Fibroblast of lung (primary cell): ENCODE measurements at places on chromosomes 12 and 14.

GRCh38 chr12:101655393-101655792, 42.0 kb upstream of the CHPT1 start:
- DNase-seq, result no peak
- H3K36me3 ChIP-seq, result no peaks in the 10 kb centered on the region
- no peak overlapping the region for H3K4me3 ChIP-seq
- no peaks in the 10 kb centered on the region for H3K4me1 ChIP-seq
- H3K27me3 ChIP-seq, result no peaks in the 10 kb centered on the region

GRCh38 chr14:33499687-33500086, 451.2 kb downstream of the EGLN3 start:
- DNase-seq, result no peak
- no peaks in the 10 kb centered on the region for H3K36me3 ChIP-seq
- H3K27ac ChIP-seq, result no peak overlapping the region
- no peaks in the 10 kb centered on the region for H3K4me1 ChIP-seq

DNA sequence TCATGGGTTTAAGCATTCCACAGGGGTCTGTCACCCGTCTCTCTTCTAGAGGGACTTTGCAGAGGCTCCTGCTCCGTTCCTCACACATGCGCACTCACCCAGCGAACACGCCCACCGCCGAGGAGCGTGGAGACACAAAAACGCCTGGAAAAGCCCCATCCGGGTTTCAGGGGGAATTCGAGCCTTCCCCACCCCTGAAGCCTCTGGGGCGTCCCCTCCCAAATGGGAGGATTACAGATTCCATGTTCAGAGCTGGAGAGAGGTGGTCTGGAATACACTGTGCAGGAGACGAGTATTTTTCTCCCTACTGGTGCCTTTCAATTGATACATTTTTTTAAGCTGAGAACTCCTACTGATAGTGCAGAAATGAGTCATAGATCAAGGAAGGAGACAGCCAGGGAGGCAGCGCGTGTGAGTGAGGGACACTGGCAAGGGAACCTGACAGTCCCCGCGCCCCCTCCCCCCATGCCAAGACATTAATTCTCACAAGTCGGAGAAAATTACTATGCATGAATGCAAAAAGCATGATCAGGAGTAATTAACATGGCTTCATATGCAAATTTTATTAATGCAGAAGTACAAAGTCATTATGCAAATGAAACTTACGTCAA, 36.9 kb downstream of the BCL11B start:
- no peaks in the 10 kb centered on the region for H3K27me3 ChIP-seq
- no peak overlapping the region for H3K4me3 ChIP-seq
- H3K36me3 ChIP-seq, result no peaks in the 10 kb centered on the region
- no peaks in the 10 kb centered on the region for H3K4me1 ChIP-seq
- peak; percentile 30 for DNase-seq

DNA sequence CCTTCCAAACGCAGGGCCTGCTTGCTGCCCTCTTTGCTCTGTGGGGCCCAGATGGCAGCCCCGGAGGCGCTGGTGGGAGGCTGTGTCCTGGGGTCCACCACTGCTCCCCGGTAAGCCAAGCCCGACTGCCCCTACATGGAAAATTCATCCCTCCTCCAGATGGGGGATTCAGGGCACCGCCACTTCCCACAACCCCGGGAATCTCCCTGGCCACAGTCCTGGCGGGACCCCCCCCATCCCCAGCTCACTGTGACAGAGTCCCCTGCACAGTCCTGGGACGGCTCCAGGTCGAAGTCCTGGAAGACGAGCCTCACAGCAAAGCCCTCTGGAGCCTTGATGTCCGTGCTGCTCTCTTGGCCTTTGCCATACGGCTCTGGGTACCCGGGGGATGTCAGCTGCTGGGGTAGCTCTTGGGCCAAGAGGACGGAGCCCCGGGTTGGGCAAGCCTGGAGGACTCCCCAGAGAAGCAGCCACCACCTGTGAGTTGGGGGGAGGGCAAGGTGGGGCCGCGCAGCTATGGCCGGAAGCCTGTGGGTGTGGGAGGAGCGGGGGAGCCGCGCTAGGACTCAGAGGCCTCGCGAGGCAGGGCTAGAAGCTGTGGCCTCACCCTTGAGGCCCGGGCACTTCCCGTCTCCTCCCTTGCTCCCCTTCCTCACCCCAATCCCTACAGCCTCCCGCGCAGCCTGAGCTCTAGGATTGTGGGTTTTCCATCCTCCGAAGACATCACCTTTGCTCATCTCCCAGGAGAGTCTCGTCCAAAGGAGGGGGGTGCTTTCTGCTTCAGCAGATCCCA, 815 bp downstream of the C1RL start:
- peaks cover 5% of the 10 kb centered on the region for H3K4me1 ChIP-seq
- peaks cover 1% of the 10 kb centered on the region for H3K36me3 ChIP-seq
- H3K27me3 ChIP-seq, result no peaks in the 10 kb centered on the region
- peak; percentile 74 for DNase-seq

DNA sequence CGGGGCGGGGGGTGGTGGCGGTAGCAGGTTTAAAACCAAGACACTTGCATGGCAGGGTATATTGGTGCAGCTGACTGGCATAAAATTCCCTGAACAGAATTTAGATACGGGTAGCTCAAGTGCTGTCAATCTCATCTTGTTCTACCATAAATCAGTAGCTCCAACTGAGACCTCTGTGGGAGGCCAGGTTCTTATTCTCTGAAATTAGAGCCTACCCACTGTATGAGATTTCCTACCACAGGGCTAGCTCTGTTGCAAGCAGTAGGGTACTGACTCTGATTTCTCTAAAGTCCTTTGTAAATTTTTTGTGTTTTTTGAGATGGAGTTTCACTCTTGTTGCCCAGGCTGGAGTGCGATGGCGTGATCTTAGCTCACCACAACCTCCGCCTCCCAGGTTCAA, 3.3 kb upstream of the RPLP0 start:
- no peak overlapping the region for H3K27ac ChIP-seq
- peaks cover 2% of the 10 kb centered on the region for H3K36me3 ChIP-seq
- no peak overlapping the region for H3K4me3 ChIP-seq
- H3K4me1 ChIP-seq, result peaks cover 3% of the 10 kb centered on the region
- no peak for DNase-seq
- no peaks in the 10 kb centered on the region for H3K27me3 ChIP-seq

- DNase-seq, result peak; percentile 53
- peaks cover 6% of the 10 kb centered on the region for H3K4me1 ChIP-seq
- H3K4me3 ChIP-seq, result no peak overlapping the region
- no peak overlapping the region for H3K27ac ChIP-seq
These were observed 1.8 kb upstream of the RCOR1 start for GRCh38 chr14:102590667-102591099.

GRCh38 chr14:34180434-34180833, 229.6 kb upstream of the EGLN3 start:
- DNase-seq, result no peak
- H3K27ac ChIP-seq, result no peak overlapping the region
- H3K27me3 ChIP-seq, result no peaks in the 10 kb centered on the region
- H3K36me3 ChIP-seq, result no peaks in the 10 kb centered on the region
